ENCODE measurements at places on chromosomes 11 and 22.
A peak's percentile ranks its signal among the peaks of the same experiment; 100 is the strongest.

- DNase-seq: no peak
These were observed 3.6 kb downstream of the C11orf87 start for GRCh38 chr11:109425554-109425953.

DNA sequence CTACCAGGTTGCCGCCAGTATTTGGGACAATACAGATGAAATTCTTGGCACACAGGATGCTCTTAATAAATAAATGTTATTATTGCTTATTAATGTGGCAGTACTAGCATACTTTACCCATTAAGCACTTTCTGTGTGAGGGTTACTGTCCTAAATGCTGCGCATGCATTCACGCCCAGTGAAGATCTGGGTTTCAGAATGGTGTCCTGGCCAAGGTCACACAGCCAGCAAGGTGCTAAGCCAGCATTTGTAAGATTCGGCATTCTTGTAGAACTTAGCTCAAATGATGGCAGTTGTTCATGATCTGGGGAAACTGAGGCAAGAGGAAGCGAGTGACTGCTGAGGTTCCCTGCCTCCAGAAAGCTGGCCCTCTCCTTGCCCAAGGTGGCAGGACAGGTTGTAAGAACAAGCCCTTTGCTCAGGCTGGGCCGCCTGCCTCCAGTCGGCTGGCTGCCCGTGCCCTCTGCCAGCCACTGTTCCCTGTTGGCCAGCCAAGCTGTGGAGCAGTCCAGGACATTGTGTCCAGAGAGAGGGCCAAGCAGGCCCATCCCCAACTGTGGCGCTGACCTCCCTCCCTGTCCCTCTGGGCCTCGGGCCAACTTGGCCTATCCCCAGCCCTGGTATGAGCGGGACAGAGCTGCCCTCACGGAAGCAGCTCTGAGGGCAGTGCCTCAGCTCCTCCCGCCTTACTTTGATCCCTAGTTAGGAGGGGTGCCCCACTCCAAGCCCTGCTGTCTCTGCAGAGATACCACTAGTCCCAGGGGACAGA is 28.8 kb downstream of the TOB2 start:
- DNase-seq: no peak

DNA sequence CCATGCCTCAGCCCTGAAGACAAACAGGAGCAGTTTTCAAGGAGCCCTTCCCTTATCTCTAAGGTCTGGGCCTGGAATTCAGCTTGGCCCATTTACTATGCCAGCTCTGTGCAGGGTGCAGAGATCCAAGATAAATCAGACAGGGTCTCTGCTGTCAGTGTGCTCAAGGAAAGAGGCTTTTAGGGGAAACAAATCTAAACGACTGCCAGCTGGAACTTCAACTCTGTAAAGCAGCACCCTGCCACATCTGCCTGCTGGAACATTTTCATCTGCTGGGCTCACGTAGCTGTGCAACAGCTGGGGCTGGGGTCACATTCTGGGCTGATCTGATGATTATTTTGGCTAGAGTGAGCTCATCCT is 19.8 kb upstream of the EHF start:
- DNase-seq: no peak

- no peak for DNase-seq
These were observed 146.8 kb downstream of the KIRREL3 start for GRCh38 chr11:126853732-126854131.

DNA sequence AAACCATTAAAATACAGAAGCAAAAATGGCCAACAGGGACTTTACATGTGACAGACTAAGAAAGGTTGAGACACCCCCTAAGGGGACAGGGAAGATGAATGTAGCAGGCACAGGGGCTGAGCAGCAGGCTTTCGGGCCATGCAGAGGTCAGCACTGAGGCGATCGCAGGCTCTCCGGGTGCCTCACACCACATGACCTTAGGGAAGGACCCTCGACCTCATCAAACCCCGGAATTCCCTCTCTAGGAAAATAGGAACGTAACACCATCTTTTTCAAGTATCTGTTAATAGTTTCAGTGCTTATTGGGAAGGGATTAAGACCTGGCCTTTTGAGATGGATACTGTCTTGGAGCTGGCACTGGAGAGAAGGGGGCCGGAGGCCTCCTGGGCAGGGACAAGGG is 27.4 kb downstream of the OPCML start:
- DNase-seq: no peak

- DNase-seq: no peak
These were observed 165.4 kb downstream of the AASDHPPT start for GRCh38 chr11:106242718-106243415.

- DNase-seq: no peak
These were observed 4.1 kb downstream of the TSPAN32 start for GRCh38 chr11:2305788-2306451.

DNA sequence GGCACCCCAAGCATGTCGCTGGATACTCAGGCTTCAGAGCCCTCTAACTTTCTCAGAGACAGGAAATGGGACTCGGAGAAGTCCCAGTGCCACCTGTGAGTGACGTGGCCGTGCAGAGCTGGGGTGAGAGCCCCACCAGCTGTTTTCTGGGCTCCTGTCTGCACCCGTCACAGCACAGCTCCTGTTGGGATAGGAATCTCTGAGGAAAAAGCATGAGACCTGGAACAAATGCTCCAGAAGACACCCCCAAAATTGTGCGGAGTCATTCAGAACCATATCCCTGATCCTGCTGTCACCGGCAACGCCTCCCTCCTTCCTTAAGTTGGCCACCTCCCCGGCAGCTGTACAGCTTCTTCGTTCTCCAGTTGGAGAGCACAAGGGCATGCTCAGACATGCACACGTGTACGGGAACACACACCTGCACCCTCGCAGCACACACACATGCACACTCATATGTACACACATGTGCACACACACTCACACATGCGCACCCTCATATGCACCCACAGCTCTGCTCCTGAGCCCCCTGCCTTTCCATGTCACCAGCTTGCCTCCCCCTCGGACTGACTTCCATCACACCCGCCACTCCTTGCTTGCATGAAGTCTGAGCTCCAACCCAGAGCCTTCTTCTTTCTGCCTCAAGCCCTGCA is 1430.0 kb downstream of the BRD1 start:
- DNase-seq: no peak

- peak; percentile 79 for DNase-seq
These were observed 137.3 kb upstream of the SORL1-AS1 start for GRCh38 chr11:121589946-121590537.

GRCh38 chr11:68194675-68195294 is 18.3 kb downstream of the KMT5B start:
- DNase-seq: no peak

DNA sequence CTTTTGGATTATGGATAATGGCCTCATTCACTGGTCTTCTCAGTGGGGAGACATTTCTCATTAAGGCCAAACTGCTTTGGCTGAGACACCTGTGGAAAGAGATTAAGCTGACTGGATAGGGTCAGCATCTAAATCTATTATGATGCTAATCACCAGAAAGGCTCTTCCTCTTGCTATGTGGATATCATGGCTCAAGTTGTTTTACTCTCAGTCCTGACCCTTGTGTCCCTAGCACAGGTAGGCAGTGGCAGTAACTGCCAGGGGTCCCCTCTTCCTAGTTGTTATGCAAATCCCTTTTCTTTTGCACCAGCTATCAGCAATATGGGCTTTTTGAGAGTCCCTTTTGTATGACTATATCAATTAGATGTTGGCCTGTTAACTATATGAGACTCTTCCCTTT is 335.7 kb upstream of the PLET1 start:
- DNase-seq: no peak

DNA sequence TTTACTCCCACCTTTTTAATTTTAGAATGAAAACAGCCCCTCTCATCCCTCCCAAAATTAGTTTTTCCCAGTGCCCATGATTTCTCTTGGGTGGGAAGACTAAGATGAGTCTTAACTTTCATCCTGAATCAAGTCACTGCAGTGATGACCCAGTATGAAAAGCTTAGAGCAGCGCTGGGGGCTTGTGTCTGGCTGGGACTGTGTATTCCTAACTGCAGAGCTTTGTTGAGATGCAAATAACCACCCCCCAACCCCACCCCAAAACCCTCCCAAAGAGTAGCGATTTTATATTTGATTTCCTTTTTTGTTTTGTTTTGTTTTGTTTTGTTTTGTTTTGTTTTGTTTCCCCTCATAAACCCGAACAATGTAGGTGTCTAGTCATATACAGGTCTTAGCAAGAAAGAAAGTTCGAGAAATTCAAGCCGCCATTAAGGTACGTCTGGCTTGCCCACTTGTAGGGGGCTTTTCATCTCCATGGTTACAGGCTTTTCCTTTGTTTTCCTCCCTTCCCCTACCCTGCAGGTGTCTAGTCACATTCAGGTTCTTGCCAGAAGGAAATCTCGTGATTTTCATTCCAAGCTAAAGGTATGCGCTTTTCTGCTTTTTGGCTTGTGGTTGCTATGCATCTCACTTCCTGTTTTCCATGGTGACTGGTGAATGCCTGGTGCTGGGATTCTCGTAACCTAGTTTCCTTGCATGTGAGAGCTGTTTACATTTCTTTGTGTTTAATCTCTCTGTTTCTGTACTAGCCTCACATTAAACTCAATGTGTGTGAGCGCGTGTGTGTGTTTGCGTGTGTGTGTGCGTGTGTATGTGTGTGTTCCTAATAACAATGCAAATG is 144.6 kb upstream of the RASSF10 start:
- DNase-seq: no peak

Data from CD14-positive monocyte (primary cell).